ENCODE measurements at places on chromosomes 1 and 21.
A peak's percentile ranks its signal among the peaks of the same experiment; 100 is the strongest.

DNA sequence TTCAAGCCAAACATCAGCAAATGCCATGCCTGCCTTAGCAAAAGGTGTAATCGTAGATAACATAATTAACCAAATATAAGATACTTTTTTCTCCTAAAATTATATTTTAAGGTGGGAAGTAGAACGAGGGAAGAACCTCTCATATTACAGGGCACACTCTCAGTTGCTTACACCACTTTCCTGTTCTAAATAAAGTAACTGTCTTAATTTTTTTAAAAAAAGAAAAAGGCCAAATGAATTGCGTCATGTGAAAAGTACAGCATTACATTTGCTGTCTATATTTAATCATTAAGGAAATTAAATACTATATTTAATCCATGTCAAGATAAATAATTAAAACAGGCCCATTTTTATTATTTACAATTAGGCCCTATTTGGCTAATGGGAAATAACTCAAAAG, 23.7 kb downstream of the JAK1 start:
- H3K4me3 ChIP-seq: no peak overlapping the region
- H3K27me3 ChIP-seq: no peaks in the 10 kb centered on the region
- no peaks in the 10 kb centered on the region for H3K36me3 ChIP-seq

DNA sequence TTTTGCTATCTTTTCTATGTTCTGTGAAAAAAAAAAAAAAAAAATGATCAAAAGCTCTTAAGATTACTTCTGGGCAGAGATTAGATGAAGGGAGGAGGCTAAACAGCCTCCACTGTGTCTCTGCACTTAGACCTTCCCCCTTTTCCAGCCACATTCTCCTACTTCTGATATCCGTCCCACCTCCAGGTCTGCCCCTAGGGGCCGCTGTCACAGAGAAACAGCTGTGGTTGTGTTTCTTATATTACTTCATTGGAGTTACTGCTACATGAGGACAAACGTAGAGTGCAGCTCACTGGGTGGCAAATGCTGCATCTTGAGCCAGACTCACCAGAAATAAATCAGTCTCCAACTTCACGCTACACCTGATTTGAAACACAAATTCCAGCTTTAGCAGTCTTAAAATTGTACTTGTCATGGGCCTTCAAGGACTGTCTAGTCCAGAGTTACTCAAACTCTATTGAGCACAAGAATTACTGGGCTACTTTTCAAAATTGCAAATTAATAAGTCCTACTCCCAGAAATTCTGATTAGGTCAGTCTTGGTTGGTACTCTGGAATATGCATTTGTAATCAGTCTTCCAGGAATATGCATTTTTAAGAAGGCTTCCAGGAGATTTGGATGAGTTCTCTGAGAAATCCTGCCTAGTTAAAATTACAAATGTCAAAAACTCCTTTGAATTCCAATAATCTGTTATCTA, 125.2 kb upstream of the PTBP2 start:
- DNase-seq: peak; percentile 18
- H3K27ac ChIP-seq: no peak overlapping the region
- no peaks in the 10 kb centered on the region for H3K36me3 ChIP-seq

DNA sequence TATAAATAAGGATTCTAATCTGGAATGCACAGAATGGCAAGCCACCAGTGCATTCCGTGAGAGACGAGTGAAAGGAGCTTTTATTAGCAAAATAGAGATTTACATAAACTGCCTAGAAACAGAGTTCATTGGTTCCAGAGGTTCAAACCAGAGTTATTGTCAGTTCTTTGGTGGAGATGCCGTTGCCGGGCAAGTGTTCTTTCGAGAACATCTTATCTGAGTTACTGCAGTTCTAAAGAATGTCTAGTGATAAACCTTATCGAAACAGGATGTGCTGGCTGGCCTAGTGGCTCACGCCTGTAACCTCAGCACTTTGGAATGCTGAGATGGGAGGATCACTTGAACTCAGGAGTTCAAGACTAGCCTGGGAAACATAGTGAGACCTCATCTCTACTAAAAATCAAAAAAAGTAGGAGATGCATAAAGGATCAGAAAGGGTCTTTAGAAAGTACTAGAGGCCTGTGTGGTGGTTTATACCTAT, 19.9 kb upstream of the EVI5 start:
- H3K4me3 ChIP-seq: no peak overlapping the region
- H3K27me3 ChIP-seq: no peaks in the 10 kb centered on the region
- H3K36me3 ChIP-seq: no peaks in the 10 kb centered on the region
- H3K4me1 ChIP-seq: peaks cover 1% of the 10 kb centered on the region
- peak overlapping the region; percentile 64 for H3K27ac ChIP-seq

DNA sequence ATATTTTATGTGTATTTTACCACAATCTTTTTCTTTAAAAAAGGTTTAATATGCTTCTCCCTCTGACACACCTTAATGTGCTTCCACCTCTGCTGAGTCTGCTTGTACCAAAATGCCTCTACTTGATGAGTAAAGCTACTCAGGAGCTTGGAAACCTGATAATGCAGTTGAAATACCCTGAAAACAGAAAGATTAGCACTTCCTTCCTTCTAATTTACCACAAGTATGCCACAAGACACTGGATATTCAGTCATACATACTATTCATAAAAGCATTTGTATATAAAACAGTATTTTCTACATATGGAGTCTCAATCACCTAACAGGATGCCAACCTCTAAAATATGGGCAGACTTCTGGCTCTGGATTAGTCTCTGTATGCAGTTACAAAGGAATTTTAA, 55.0 kb downstream of the SLC35D1 start:
- no peak overlapping the region for H3K27ac ChIP-seq
- no peak for DNase-seq
- H3K36me3 ChIP-seq: peaks cover 10% of the 10 kb centered on the region

GRCh38 chr21:32137266-32137665, 141.6 kb downstream of the MIS18A start:
- H3K36me3 ChIP-seq: no peaks in the 10 kb centered on the region
- DNase-seq: no peak
- no peaks in the 10 kb centered on the region for H3K27me3 ChIP-seq

- H3K4me3 ChIP-seq: no peak overlapping the region
- DNase-seq: no peak
- peaks cover 20% of the 10 kb centered on the region for H3K4me1 ChIP-seq
- H3K36me3 ChIP-seq: no peaks in the 10 kb centered on the region
Measured at GRCh38 chr1:8211251-8211882, 106.5 kb upstream of the SLC45A1 start.

DNA sequence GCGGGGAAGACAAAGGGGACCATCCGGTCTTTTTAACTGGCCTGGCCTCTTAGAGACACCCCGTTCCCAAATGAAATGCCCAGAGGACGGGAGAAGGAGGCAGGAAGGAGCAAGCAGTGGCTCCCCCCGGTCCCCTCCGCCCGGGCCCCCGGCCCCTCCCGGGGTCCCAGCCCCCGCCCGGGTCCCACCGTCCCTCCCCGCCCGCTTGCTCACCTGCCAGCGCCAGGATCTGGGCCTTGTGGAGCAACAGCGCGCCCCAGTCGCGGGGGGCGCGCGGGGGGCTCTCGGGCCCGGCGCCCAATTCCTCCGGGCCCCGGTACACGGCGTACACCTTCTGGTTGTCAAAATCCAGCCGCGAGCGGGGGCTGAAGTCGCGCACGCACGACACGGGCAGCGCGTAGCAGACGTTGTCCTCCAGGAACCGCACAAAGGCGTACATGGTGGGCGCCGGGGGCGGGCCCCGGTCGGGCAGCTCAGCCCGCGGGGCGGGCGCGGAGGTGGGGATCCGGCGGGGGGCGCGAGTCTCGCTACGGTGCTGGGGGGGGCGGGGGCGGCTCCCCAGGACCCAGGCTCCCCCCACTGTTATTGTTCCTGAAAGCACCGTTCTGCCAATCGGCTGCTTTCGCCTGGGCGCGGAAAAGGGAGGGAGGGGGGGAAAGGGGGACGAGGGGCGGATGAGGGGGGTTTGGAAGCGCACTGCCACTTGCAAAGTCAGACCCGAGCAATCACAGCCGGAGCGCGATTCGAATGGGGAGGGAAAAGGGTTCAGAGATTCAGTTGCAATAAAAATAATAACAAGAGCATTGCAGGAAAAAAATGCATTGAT, at the start of gene BEND5:
Gene BEND5 (minus strand): TSS at position 499 of the 826 bp plus-strand sequence. CDS start 60 bp downstream, at position 439.
- DNase-seq: no peak
- H3K4me1 ChIP-seq: peaks cover 10% of the 10 kb centered on the region
- peaks cover 21% of the 10 kb centered on the region for H3K27me3 ChIP-seq
- no peak within 1 kb of the TSS for H3K27ac ChIP-seq

- no peak overlapping the region for H3K27ac ChIP-seq
- H3K4me3 ChIP-seq: no peak overlapping the region
- no peaks in the 10 kb centered on the region for H3K27me3 ChIP-seq
- DNase-seq: peak; percentile 85
Measured at GRCh38 chr1:179079113-179079761, 2.6 kb upstream of the TOR3A start.

DNA sequence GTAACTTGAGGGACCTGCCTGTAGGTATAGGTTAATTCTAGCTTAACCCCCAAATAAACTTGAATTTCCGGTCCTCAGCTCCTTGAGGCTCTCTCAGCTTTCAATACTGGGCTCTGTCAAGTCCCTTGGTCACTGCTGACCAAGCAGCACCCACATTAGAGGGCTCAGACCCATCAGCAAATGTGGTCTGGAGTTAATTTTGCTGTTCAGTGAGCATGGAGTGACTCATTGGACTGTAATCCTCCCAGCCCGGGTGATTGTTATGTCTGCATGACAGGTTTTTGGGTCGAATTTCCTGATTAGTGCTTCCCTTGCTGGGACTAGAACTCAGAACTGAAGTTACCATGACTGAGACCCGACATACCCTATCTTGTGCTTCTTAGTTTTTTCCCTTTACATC, 130.6 kb downstream of the URB2 start:
- H3K4me1 ChIP-seq: peaks cover 10% of the 10 kb centered on the region
- no peaks in the 10 kb centered on the region for H3K36me3 ChIP-seq

- H3K27ac ChIP-seq: no peak overlapping the region
- DNase-seq: no peak
- no peaks in the 10 kb centered on the region for H3K4me1 ChIP-seq
- no peaks in the 10 kb centered on the region for H3K27me3 ChIP-seq
- peaks cover 33% of the 10 kb centered on the region for H3K36me3 ChIP-seq
- H3K4me3 ChIP-seq: no peak overlapping the region
Measured at GRCh38 chr1:77783141-77783540, 3.7 kb downstream of the MIGA1 start.

- no peak for DNase-seq
- H3K27ac ChIP-seq: no peak overlapping the region
- no peaks in the 10 kb centered on the region for H3K4me1 ChIP-seq
- peaks cover 14% of the 10 kb centered on the region for H3K27me3 ChIP-seq
Measured at GRCh38 chr1:42403880-42404400, 23.3 kb downstream of the RIMKLA start.

GRCh38 chr1:24329797-24330543, 10.8 kb downstream of the GRHL3 start:
- H3K36me3 ChIP-seq: no peaks in the 10 kb centered on the region
- H3K4me1 ChIP-seq: no peaks in the 10 kb centered on the region
- no peak overlapping the region for H3K4me3 ChIP-seq
- H3K27me3 ChIP-seq: peaks cover 58% of the 10 kb centered on the region
- H3K27ac ChIP-seq: no peak overlapping the region
- peak; percentile 39 for DNase-seq

- H3K27me3 ChIP-seq: no peaks in the 10 kb centered on the region
- DNase-seq: no peak
- H3K27ac ChIP-seq: no peak overlapping the region
- peaks cover 24% of the 10 kb centered on the region for H3K36me3 ChIP-seq
- no peaks in the 10 kb centered on the region for H3K4me1 ChIP-seq
Measured at GRCh38 chr1:114388432-114389003, 122.5 kb downstream of the TRIM33 start.

- H3K4me3 ChIP-seq: no peak overlapping the region
- no peak for DNase-seq
- H3K4me1 ChIP-seq: peaks cover 12% of the 10 kb centered on the region
- peaks cover 8% of the 10 kb centered on the region for H3K27me3 ChIP-seq
Measured at GRCh38 chr1:22814176-22815042, 103.8 kb downstream of the EPHB2 start.

- no peaks in the 10 kb centered on the region for H3K27me3 ChIP-seq
- H3K4me3 ChIP-seq: no peak overlapping the region
- peak; percentile 84 for DNase-seq
Measured at GRCh38 chr1:151251656-151252470, 2.7 kb upstream of the PSMD4 start.

- H3K36me3 ChIP-seq: peaks cover 33% of the 10 kb centered on the region
- no peaks in the 10 kb centered on the region for H3K27me3 ChIP-seq
- H3K27ac ChIP-seq: no peak overlapping the region
Measured at GRCh38 chr1:176033881-176034280, 173.2 kb downstream of the COP1 start.

GRCh38 chr1:154265586-154265985, 6.8 kb upstream of the HAX1 start:
- no peak overlapping the region for H3K4me3 ChIP-seq
- H3K27me3 ChIP-seq: no peaks in the 10 kb centered on the region
- peaks cover 55% of the 10 kb centered on the region for H3K36me3 ChIP-seq

GRCh38 chr1:161954466-161954865, 69.2 kb downstream of the OLFML2B start:
- no peak overlapping the region for H3K4me3 ChIP-seq
- no peak overlapping the region for H3K27ac ChIP-seq
- H3K36me3 ChIP-seq: peaks cover 6% of the 10 kb centered on the region
- H3K27me3 ChIP-seq: no peaks in the 10 kb centered on the region
- DNase-seq: no peak

GRCh38 chr1:29878501-29878900, 642.2 kb downstream of the PTPRU start:
- no peaks in the 10 kb centered on the region for H3K4me1 ChIP-seq
- DNase-seq: no peak
- no peaks in the 10 kb centered on the region for H3K36me3 ChIP-seq
- H3K27me3 ChIP-seq: peaks cover 10% of the 10 kb centered on the region

GRCh38 chr1:201169971-201170532, 15.8 kb upstream of the TMEM9 start:
- DNase-seq: peak; percentile 15
- H3K4me3 ChIP-seq: no peak overlapping the region
- H3K4me1 ChIP-seq: peaks cover 7% of the 10 kb centered on the region
- H3K27ac ChIP-seq: no peak overlapping the region
- peaks cover 4% of the 10 kb centered on the region for H3K27me3 ChIP-seq
- no peaks in the 10 kb centered on the region for H3K36me3 ChIP-seq

- peaks cover 2% of the 10 kb centered on the region for H3K36me3 ChIP-seq
- H3K27ac ChIP-seq: peak overlapping the region; percentile 89
- H3K4me3 ChIP-seq: peak overlapping the region; percentile 52
- no peaks in the 10 kb centered on the region for H3K4me1 ChIP-seq
Measured at GRCh38 chr1:200670242-200671118, 773 bp upstream of the DDX59 start.

DNA sequence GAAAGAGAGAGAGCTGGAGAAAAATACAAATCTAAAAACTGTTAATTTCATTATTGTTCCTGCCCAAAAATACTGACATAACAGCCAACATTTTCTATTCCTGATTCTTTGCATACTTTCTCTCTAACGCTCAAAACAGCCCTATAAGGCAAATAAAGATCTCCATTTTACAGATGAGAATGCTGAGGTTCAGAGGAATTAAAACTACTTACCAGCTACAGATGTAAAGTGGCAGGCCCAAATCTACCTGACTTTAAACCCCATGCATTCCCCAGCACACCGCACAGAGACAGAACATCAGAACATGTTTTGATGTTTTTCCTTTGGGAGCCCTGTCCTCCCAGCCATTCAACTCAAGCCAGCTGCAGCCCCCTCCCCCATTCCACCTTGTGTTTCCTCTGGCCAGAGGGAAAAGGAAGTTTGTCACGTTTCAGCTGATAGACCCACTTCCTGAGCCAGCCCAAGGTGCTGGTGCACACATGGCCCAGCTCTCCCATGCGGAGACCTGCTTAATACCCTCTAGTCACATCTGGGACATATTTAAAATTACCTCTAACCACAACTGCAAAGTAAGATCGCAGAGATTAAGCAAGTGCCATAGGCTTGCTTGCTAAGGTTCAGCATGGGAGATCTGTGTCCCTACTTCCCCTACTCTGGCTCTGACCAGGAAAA, 133.1 kb upstream of the NFIA start:
- H3K27me3 ChIP-seq: peaks cover 15% of the 10 kb centered on the region
- no peak for DNase-seq
- H3K36me3 ChIP-seq: no peaks in the 10 kb centered on the region
- no peak overlapping the region for H3K27ac ChIP-seq

Measured in mesenchymal stem cell (in vitro differentiated cells and primary cell).